ENCODE measurements at places on chromosomes 1 and 21. TPM values are rescaled to one million over a fixed set of nuclear protein-coding genes. Genes with fewer than 3 reads are reported as not detected.

GRCh38 chr1:62024690-62025089, 170.0 kb upstream of the L1TD1 start:
- no peaks in the 10 kb centered on the region for H3K27me3 ChIP-seq
- no peak overlapping the region for H3K4me3 ChIP-seq
- no peak for DNase-seq
- H3K4me1 ChIP-seq, result no peaks in the 10 kb centered on the region
- no peaks in the 10 kb centered on the region for H3K36me3 ChIP-seq

Gene SMPDL3B
- total RNA-seq, result 0.33 TPM

Gene KLF17
- not detected for total RNA-seq

Gene HES5
- not detected for total RNA-seq

Gene LYPD8
- not detected for total RNA-seq
